ENCODE measurements at places on chromosomes 7 and 10.
A peak's percentile ranks its signal among the peaks of the same experiment; 100 is the strongest.

GRCh38 chr7:67754651-67755050 is 758.0 kb downstream of the TYW1 start:
- DNase-seq: no peak

- DNase-seq: no peak
These were observed 92.9 kb upstream of the ADAM12 start for GRCh38 chr10:126481181-126481580.

- no peak for DNase-seq
These were observed 95.4 kb upstream of the INSIG1 start for GRCh38 chr7:155202106-155202871.

DNA sequence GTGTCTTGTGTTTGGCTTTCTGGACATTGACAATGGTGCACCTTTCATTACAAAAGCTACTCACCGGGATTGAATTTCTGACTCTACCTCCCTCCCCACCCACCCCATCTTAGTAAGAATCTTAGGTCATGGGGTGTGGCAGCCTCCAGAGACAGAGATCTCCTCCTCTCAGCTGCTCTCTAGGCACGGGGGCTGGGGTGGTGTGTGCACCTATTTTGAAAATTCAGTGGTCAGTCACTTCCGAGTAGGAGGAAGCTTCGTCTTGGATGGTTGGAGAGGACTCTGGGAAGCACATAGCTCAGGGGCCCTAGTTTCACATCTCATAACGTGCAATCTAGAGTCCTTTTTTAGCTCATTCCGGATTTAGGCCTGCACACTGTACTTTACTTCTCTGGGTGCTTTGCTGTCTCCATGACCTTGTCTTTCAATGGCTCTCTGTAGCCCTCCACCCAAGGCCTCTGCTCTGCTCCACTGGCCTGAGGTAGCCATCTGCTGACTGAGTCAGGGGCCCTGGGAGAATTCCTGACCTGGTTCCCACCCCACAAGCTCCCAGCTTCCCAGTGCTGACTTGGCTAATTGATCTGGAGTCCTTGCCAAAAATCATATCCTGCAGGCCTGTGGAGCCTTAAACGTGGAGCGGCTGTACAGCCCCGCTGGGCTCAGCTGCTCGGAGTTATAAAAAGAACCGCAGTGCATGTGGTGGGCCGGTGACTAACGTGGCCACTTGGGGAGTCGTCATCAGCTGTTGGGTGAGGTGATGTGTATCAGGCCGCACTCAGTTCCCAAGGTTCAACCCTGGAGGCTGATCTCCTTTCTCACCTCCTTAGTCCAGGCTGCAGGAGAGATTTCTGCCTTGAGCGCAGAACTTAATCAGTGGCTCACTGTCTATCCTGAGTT is 19.3 kb upstream of the ADAMTS14 start:
- DNase-seq: peak; percentile 97

GRCh38 chr7:73769481-73770001 is 529 bp downstream of the CLDN3 start:
- DNase-seq: no peak
